ENCODE measurements at places on chromosomes 12 and 14.

DNA sequence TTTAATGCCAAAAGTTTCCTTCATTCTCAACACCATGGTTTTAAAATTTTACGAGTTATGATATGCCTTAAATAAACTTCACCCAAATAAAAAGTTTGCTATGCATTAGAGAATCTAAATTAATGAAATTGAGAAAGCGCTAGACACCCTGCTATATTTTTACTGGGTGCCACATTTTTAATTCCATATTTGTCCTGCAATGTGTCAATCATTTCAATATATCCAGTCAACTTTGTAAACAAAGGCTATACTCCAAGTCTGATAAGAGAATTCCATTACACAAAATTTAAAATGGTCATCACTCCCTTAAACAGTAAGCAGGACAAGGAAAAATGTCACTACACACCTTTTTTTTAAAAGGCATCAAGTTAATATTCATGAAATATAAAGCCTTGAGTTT lies 1.9 kb downstream of the PPP1R12A start:
- no peak for DNase-seq

DNA sequence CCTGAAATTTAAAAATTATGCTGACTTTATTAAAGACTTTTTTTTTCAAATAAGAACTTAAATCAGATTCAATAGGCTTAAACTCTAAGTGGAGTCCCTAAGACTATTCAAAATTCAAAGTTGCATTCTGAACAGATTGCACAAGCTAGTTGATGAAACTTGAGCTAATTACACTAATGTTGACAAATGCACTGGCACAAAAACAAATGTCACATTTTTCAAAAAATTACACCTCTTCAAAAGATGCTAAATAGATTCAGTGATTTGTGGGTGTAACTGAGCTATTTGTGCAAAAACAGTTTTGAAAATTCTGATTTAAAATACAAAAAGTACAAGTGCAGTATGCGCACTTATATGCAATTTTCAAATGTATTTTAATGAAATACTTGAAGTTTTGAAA lies 205.4 kb downstream of the RERGL start:
- no peak for DNase-seq

- no peak for DNase-seq
Measured at GRCh38 chr14:89262041-89262440, 155.0 kb downstream of the FOXN3 start.

- no peak for DNase-seq
Measured at GRCh38 chr12:18284386-18284785, 23.1 kb downstream of the PIK3C2G start.

DNA sequence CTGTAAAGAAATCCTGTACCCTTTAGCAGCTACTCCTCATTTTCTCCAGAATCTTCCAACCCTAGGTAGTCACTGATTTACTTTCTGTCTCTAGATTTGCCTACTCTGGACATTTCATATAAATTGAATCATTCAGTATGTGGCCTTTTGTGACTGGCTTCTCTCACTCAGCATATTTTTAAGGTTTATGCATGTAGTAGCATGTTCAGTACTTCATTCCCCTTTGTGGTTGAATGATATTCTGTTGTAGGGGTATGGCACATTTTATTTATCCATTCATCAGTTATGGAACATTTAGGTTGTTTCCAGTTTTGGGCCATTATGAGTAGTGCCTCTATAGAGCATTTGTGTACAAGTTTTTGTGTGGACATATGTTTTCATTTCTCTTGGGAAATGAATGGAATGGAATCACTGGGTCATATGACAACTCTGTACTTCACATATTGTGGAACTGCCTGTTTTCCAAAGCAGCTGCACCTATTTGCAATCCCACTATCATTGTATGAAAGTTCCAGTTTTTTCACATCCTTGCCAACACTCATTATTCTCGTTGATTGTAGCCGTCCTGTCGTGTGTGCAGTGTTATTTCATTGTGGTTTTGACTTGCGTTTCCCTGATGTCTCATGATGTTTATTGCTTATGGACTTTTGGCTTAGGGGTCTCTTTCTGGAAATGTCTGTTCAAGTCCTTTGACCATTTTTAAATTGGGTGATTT lies 57.2 kb downstream of the ATF7IP start:
- DNase-seq = no peak
